T-cell (primary cell): ENCODE measurements at places on chromosomes 13 and 19.

DNA sequence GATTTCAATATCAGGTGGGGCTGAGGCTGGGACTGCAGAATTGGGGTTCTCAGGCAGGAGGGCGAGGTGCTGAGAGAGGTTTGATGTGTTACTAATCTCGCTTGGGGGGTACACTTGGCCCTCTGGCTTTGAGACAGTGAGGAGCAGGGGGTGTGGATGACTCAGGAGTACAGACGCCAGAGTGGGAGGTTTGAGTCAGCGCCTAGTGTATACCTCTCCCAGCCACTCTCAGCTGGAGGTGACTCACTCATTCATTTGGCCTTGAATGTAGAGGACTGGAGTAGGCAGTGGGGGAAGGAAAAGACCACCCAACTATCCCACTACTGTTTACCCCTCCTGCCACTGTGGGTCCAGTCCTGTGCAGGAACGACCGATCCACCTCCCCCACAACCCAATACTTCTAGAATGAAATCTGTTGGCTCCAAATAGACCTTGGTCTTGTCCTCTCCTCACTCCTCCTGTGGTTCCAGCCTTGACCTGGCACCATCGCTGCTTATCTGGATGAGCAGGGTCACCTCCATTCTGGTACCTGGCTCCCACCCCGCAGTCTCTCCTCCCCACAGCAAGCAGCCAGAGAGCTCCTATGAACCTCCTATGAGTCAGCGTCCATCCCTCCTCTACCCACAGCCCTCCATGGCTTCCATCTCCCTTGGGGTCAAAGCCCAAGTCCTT lies 20.1 kb upstream of the ZNRF4 start:
- peaks cover 33% of the 10 kb centered on the region for H3K27me3 ChIP-seq
- no peaks in the 10 kb centered on the region for H3K4me1 ChIP-seq
- no peaks in the 10 kb centered on the region for H3K36me3 ChIP-seq
- no peak overlapping the region for H3K27ac ChIP-seq

DNA sequence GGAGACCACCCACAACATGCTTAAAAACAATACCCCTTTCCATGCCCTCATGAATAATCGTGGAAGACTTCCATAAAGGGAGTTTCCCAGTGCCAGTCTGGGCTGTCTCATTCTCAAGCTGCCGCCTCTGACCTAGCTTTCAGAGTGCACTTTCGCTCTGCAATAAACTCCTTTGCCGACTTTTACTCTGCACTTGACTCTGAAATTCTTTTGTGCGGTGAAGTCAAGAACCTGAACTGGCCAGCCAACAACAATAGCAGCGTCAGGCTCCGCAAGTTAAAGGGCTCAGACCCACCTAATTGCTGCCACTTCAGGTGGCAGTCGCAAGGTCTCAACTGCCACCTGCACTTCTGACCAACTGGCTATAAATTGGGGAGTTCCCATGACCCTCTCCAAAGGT lies 10.3 kb upstream of the LEUTX start:
- H3K4me1 ChIP-seq = no peaks in the 10 kb centered on the region
- H3K27ac ChIP-seq = no peak overlapping the region
- no peaks in the 10 kb centered on the region for H3K36me3 ChIP-seq
- no peaks in the 10 kb centered on the region for H3K27me3 ChIP-seq
- H3K4me3 ChIP-seq = no peak overlapping the region

- DNase-seq = no peak
- H3K36me3 ChIP-seq = no peaks in the 10 kb centered on the region
- H3K27ac ChIP-seq = no peak overlapping the region
- no peak overlapping the region for H3K4me3 ChIP-seq
- H3K4me1 ChIP-seq = no peaks in the 10 kb centered on the region
Observed at GRCh38 chr13:65330287-65330686, 1899.8 kb downstream of the PCDH9 start.

DNA sequence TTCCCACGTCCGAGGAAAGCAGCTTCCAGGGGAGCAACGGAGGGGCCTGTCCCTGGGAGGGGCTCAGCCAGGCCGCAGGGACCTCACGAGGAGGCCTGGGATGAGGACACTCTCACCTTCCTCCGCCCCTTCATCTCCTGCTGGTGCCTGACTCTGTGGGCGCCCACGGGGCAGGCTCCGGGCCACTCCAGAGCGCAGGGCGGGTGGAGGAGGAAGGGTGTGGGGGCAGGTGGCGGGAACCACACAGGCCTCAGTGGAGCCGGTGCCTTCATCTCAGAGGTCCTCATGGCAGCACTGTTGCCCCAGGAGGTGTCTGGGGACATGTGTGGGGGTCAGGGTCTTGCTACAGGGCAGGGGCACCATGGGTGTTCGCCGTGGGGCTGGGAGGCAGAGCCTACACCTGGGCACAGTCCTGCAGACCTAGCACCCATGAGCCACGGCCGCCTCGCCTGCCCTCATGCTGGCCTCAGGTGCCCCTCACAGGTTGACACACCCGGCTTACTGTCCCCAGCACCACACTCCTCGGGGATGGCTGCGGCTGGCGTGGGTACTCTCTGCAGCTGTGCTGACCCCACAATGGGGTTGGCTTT lies 10.1 kb upstream of the TMEM255B start:
- no peaks in the 10 kb centered on the region for H3K36me3 ChIP-seq
- H3K27me3 ChIP-seq = no peaks in the 10 kb centered on the region
- DNase-seq = no peak
- H3K4me3 ChIP-seq = no peak overlapping the region

- H3K4me3 ChIP-seq = peak overlapping the region; percentile 40
- H3K4me1 ChIP-seq = peaks cover 78% of the 10 kb centered on the region
- H3K27ac ChIP-seq = peak overlapping the region; percentile 83
- peaks cover 4% of the 10 kb centered on the region for H3K36me3 ChIP-seq
Observed at GRCh38 chr13:46171217-46171616, 10.8 kb downstream of the LCP1 start.

DNA sequence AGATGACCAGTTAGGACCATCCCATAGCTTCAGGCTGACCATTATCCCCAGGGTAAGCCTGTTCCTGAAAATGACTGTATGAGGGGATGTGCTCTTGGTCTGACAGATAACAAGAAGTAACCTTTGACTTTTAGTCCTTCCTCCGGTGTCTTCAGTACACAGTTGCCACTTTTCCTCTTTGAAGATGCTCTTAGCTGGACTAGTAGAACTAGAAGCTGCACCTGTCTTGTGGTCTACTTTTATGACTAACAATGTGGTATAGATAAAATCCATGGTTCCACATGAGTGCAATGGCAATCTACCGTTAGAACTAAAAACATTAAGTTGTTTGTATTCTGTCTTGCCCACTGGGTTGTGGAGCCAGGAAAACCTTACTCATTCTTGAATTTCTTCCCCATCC lies 5.9 kb upstream of the RUBCNL start:
- DNase-seq = no peak
- no peaks in the 10 kb centered on the region for H3K36me3 ChIP-seq
- peaks cover 10% of the 10 kb centered on the region for H3K4me1 ChIP-seq
- H3K27ac ChIP-seq = no peak overlapping the region
- H3K27me3 ChIP-seq = no peaks in the 10 kb centered on the region

DNA sequence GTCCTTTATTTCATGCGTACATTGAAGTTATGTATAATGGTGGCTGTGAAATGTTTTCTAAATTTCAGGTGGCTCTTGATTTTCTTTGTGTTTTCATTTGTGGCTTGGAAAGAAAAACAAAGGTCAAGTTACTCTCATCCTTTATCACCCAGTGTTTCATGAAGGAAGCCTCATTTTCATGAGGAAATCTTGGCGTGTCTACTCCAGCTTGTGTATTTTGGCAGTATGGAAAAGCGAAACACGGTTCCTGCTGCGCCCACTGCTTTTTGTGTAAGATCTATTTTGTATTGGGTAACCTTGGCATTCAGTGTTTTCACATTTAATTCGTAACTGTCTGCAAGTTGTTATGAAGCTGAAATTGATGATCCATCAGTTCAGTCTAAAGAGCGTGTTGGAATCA lies 147.0 kb upstream of the RNF113B start:
- no peak overlapping the region for H3K4me3 ChIP-seq
- peaks cover 7% of the 10 kb centered on the region for H3K27me3 ChIP-seq
- no peaks in the 10 kb centered on the region for H3K4me1 ChIP-seq
- no peaks in the 10 kb centered on the region for H3K36me3 ChIP-seq

- no peaks in the 10 kb centered on the region for H3K27me3 ChIP-seq
- H3K36me3 ChIP-seq = no peaks in the 10 kb centered on the region
- DNase-seq = no peak
- H3K4me1 ChIP-seq = peaks cover 11% of the 10 kb centered on the region
Observed at GRCh38 chr13:50309318-50309717, 294.1 kb downstream of the KCNRG start.

DNA sequence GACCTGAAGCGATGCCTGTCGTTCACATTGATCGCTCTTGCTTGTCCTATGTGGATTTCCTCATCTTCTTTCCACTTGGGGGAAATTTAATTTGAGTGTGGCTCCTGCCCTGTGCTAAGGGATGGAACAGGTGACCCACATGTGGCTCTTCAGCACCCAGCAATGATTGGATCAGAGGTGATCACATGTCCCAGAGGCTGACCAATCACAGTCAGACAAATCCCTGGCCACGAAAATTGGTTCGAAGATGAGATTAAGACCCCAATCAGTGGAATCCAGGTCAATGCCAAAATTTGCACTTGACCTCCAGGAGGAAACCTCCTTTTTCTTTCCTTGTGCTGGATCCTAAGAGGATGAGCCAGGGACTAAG lies 23.7 kb downstream of the AMER2 start:
- H3K4me3 ChIP-seq = no peak overlapping the region
- DNase-seq = no peak
- H3K36me3 ChIP-seq = no peaks in the 10 kb centered on the region
- peaks cover 23% of the 10 kb centered on the region for H3K27me3 ChIP-seq

- no peak overlapping the region for H3K27ac ChIP-seq
- no peak overlapping the region for H3K4me3 ChIP-seq
- no peak for DNase-seq
- H3K36me3 ChIP-seq = no peaks in the 10 kb centered on the region
- H3K4me1 ChIP-seq = no peaks in the 10 kb centered on the region
Observed at GRCh38 chr13:106680796-106681472, 113.0 kb upstream of the ARGLU1 start.

- H3K4me3 ChIP-seq = no peak overlapping the region
- no peak overlapping the region for H3K27ac ChIP-seq
- peaks cover 11% of the 10 kb centered on the region for H3K36me3 ChIP-seq
- H3K4me1 ChIP-seq = peaks cover 4% of the 10 kb centered on the region
- no peak for DNase-seq
- H3K27me3 ChIP-seq = no peaks in the 10 kb centered on the region
Observed at GRCh38 chr19:34932494-34932893, 5.8 kb downstream of the ZNF30 start.

GRCh38 chr13:110337247-110337646 lies 30.2 kb downstream of the COL4A2 start:
- H3K27me3 ChIP-seq = peaks cover 27% of the 10 kb centered on the region
- no peak overlapping the region for H3K4me3 ChIP-seq
- no peaks in the 10 kb centered on the region for H3K36me3 ChIP-seq
- peaks cover 21% of the 10 kb centered on the region for H3K4me1 ChIP-seq
- no peak overlapping the region for H3K27ac ChIP-seq

- no peaks in the 10 kb centered on the region for H3K4me1 ChIP-seq
- H3K4me3 ChIP-seq = no peak overlapping the region
- DNase-seq = no peak
- peaks cover 20% of the 10 kb centered on the region for H3K36me3 ChIP-seq
- H3K27me3 ChIP-seq = no peaks in the 10 kb centered on the region
Observed at GRCh38 chr19:17097593-17098126, 22.1 kb downstream of the MYO9B start.

GRCh38 chr19:16258440-16258903 lies 60.8 kb downstream of the AP1M1 start:
- H3K4me3 ChIP-seq = no peak overlapping the region
- no peaks in the 10 kb centered on the region for H3K36me3 ChIP-seq
- no peak overlapping the region for H3K27ac ChIP-seq
- no peak for DNase-seq

DNA sequence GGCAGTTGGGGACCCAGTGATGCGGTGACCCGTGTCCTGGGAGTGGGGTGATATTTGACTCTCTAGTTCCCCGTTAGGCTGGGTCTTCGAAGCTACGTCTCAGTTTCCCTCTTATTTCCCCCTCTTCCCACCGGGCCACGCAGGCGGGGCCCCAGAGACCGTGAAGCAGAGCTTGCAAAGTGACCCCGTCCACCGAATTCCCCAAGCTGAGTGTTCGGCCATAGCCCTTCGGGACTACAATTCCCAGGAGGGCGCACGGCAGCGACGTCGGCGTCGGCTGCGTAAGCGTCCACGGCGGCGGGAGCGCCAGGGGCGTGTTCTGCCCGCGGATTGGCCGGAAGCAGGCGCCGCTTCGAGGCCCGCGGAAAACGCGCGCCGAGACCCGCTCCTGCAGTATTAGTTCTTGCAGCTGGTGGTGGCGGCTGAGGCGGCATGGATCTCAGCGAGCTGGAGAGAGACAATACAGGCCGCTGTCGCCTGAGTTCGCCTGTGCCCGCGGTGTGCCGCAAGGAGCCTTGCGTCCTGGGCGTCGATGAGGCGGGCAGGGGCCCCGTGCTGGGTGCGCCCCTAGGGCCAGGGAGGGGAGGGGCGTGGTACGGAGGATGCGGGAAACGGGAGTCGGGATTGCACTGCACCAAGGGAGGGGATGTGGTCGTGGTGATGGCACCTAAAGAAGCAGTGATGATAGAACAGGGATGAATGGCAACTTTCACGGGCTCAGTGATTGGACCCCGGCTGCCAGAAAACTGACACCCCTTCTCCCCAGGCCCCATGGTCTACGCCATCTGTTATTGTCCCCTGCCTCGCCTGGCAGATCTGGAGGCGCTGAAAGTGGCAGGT lies at the start of gene RNASEH2A:
Gene RNASEH2A, plus strand, starts transcription at position 343 of the 840 bp plus-strand sequence. Its CDS starts 90 bp downstream, at position 433.
- peak; percentile 78 for DNase-seq
- H3K4me3 ChIP-seq = peak within 1 kb of the TSS; percentile 65
- H3K27me3 ChIP-seq = no peaks in the 10 kb centered on the region
- peaks cover 4% of the 10 kb centered on the region for H3K4me1 ChIP-seq
- peak within 1 kb of the TSS; percentile 58 for H3K27ac ChIP-seq

- DNase-seq = no peak
- no peaks in the 10 kb centered on the region for H3K4me1 ChIP-seq
- H3K27me3 ChIP-seq = peaks cover 46% of the 10 kb centered on the region
- H3K4me3 ChIP-seq = no peak overlapping the region
- no peak overlapping the region for H3K27ac ChIP-seq
Observed at GRCh38 chr19:29538146-29538545, 12.4 kb downstream of the VSTM2B start.

DNA sequence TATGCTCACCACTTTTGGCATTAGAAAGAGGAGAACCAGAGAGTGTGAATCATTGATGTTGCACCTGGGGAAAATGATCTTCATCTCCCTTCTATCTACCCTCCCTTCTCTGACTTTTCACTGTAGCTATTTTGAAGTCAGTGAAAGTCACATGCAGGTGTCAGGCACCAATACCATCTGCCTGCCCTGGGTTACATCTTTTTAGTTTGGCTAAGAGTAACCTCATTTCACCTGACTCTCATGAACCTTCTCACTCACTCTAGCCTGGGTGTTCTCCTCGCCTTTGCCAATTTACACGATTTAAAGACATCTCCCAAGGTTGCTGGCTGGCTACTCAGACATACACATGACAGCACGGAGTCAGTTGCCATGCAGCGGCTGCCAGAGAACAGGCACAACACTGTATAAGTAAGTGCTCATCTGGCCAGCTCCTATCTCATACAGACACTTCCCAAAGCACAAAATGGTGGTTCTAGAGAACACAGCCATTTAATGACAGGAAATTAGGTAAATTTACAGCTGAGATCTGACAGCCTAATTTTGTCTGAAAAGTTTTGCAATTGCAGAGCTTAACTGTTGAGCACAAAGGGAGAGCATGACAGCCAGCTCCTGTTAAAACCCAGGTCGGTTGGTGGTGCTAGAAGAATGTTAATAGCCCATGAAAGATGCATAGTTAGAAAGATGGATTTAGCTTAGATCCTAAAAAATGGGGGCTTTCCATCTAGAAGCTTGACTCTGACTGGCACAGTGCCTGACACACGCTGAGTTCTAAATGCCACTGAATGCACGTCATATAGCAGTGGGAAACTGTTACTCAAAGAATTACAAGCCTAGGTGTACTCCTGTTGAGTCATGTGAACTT lies 32.5 kb downstream of the LCP1 start:
- DNase-seq = no peak
- H3K4me3 ChIP-seq = no peak overlapping the region
- peak overlapping the region; percentile 3 for H3K27ac ChIP-seq
- H3K4me1 ChIP-seq = no peaks in the 10 kb centered on the region
- peaks cover 92% of the 10 kb centered on the region for H3K36me3 ChIP-seq
- H3K27me3 ChIP-seq = no peaks in the 10 kb centered on the region
